HFFc6 (cell line): ENCODE measurements at places on chromosomes 3 and 15. TPM values are rescaled to one million over a fixed set of nuclear protein-coding genes. Genes with fewer than 3 reads are reported as not detected.

Gene SCG5
- 2.4 to 4.5 TPM (median 3.2 TPM) in 3 replicates for total RNA-seq

DNA sequence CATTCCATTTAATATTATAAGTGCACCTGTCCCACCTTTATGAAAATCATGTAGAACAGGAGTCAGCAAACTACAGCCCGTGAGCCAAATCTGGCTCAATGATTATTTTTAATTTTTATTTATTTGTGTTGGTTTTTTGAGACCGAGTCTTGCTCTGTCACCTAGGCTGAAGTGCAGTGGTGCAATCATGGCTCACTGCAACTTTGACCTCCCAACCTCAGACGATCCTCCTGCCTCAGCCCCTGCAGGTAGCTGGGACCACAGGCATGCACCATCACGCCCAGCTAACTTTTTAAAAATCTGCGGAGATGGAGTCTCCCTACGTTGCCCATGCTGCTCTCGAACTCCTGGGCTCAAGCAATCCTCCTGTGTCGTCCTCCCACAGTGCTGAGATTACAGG, 42.0 kb downstream of the MYO1E start:
- DNase-seq, result no peak
- no peak overlapping the region for H3K27ac ChIP-seq
- 0 out of 2 replicates have a peak, but pooled peaks cover 3% of the 10 kb centered on the region for H3K27me3 ChIP-seq
- 0 out of 2 replicates have a peak, but pooled peaks cover 5% of the 10 kb centered on the region for H3K36me3 ChIP-seq
- H3K4me3 ChIP-seq, result no peak overlapping the region
- peaks cover 26% of the 10 kb centered on the region for H3K4me1 ChIP-seq

Gene XCR1
- total RNA-seq, result not detected in 3 replicates

DNA sequence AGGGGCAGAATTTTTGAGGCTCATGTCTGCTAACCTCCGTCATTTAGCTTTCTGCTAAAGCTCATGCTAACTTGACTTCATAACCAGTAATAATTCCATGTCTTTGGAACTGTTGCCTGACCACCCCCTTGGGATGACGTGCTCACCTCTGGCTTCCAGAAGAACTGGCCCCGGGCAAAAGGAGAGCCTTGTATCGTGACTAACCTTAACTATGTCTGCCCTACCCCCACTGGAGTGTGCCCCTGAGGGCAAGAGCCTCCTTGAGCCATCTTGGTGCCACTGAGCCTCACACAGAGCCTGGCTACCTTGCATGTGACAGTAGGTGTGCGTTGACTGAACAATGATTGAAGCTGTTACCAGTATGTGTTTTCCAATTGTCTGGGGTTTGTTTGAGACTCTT, 4.7 kb downstream of the LRRK1 start:
- no peak for DNase-seq
- peaks cover 14% of the 10 kb centered on the region for H3K36me3 ChIP-seq
- peaks cover 13% of the 10 kb centered on the region for H3K4me1 ChIP-seq
- peaks cover 5% of the 10 kb centered on the region for H3K27me3 ChIP-seq
- no peak overlapping the region for H3K4me3 ChIP-seq

DNA sequence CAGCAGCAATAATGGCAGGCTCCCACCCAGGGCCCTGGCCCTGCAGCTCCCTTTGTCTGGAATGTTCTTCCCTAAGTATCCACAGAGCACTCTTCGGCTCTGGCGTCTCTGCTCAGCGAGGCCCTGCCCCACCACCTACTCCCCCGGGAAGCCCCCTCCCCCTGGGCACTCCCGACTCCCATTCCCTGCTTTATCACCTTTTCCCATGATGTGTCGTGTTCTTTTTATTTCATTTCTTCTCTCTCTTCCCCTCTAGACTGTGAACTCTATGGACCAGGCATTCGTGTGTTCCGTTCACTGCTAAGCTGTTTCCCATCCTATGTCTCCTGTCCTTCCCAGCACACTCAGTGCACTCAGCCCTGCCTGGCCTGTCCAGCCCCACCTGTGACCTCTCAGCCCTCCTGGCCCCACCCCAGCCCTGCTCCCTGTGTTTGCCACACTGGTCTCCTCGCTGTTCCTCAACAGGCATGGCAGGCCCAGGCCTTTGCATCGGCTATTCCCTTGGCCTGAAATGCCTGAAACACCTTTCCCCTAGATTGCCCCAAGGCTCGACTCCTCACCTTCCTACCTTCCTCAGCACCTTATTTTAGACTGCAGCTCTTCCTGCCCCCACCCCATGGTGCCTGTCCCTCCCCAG, 107.4 kb downstream of the TPRA1 start:
- H3K4me1 ChIP-seq, result peaks cover 22% of the 10 kb centered on the region
- H3K27ac ChIP-seq, result no peak overlapping the region
- DNase-seq, result no peak

GRCh38 chr15:93708724-93709445, 522.5 kb upstream of the MCTP2 start:
- no peak overlapping the region for H3K4me3 ChIP-seq
- H3K4me1 ChIP-seq, result peaks cover 30% of the 10 kb centered on the region
- H3K36me3 ChIP-seq, result no peaks in the 10 kb centered on the region; the same call in 1 of the 2 replicates
- no peak for DNase-seq
- no peak overlapping the region for H3K27ac ChIP-seq
- no peaks in the 10 kb centered on the region for H3K27me3 ChIP-seq

Gene CYP1A1
- total RNA-seq, result not detected in 3 replicates
